ENCODE measurements at places on chromosomes 7 and 10.
A peak's percentile ranks its signal among the peaks of the same experiment; 100 is the strongest.

DNA sequence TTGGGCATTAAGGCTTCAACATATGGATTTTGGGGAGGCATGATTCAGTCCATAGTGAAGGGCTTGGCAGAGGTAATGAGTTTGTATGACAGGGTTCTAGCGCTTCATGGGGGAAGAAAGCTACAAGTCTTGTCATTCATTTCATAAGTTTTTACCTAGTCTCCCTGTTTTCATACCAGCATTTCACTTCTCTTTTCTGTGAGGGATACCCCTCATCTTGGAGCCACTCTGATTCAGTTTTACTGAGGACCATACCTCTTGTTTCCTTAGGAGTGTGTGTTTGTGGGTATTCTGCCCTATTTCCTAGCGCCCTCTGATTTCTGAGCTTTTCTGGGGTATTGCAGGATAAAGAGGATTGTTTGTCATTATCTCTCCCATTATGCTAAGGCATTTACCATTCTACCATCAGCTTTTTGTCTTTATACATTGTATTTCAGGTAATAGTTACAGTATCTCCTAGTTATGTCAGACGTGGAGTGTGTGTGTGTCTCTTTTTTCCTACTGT lies 6.8 kb downstream of the RSBN1L start:
- no peak for DNase-seq

- no peak for DNase-seq
Measured at GRCh38 chr10:33365301-33365700, 30.8 kb upstream of the NRP1 start.

DNA sequence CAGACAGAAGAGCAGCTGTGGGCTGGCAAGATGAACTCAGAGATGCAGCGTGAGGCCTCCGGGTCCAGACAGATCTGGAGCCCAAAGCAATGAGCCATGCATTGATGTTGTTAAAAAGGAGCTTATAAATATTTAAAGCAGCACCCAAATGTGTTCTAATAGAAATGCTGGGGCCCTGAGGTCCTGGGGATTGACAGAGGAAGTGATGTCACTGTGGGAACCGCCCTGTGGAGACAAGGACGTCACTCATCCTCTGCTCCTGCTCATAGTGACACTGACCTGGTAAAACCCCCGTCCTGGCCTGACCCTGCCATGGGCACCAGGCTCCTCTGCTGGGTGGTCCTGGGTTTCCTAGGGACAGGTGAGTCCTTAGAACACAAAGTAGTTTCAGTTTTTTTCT lies 197.0 kb upstream of the PRSS58 start:
- peak; percentile 47 for DNase-seq

DNA sequence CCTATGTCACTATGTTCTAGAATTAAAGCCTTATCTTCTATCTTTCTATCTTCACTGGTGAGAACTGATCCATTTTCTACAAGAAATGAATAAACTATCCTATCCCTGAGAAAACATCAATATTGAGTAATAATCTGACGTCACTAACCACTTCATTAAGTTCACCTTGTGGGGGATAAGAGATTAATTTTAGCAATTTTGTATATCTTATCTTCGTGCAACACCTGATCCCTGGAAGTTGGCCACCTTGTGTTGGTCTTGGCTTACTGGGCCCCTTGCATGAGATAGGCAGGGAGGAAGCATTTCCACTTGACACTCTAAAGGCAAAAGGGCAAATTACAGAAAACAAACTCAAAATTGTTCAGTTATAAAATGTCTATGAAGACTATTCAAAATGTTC lies 20.1 kb upstream of the OR6B1 start:
- peak; percentile 44 for DNase-seq

DNA sequence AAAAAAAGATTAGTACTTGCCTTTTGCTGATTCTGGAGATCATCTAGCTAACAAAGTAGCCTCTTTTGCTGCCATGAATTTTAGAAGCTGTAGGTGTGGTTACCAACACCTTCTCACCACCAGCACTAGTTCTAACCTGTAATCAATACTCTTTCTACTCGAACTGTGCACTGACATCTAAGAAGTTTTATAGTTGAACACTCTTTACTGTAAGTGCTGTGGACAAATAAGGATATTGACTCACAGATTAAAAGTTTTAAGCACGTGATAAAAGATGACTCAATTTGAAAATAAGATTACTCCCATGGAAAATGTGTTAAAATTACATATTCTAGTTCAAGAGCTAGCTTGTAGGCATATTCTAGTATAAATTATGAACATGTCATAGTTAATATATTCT lies 89.9 kb downstream of the REEP3 start:
- no peak for DNase-seq

DNA sequence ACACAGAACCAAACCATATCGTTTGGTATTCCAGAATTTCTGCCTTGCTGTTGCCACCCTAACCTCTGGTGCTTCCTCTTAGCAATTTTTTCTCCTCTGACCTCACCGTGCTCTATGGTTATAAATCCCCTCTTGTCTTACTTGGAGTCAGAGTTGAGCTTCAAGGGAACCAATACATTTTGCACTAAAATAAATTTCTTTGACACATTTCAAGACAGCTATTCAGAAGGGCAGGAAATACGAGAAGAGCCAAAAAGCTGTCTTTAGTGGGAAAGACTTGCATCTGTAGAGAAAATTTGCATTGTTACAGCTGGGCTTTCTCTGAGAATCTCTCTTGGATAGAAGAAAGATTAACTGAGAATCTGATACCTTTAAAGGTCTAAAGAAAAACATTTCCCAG lies 14.5 kb upstream of the AKR1C2 start:
- DNase-seq, result no peak

GRCh38 chr7:38839851-38840250 lies 69.1 kb downstream of the VPS41 start:
- DNase-seq, result no peak

GRCh38 chr7:143415742-143416397 lies 7.2 kb upstream of the EPHA1 start:
- DNase-seq, result no peak

- no peak for DNase-seq
Measured at GRCh38 chr7:152354061-152354460, 81.7 kb downstream of the KMT2C start.

Data from hematopoietic multipotent progenitor cell treated with erythropoietin and hydrocortisone succinate and interleukin-3 and kit ligand, for 4 days (in vitro differentiated cells).